Fibroblast of skin of abdomen (primary cell): ENCODE measurements at places on chromosomes 1 and 21.

GRCh38 chr1:79264975-79265818 lies 258.7 kb upstream of the ADGRL4 start:
- peak; percentile 12 for DNase-seq

- no peak for DNase-seq
Observed at GRCh38 chr1:116256286-116256649, 116.8 kb upstream of the ATP1A1 start.

DNA sequence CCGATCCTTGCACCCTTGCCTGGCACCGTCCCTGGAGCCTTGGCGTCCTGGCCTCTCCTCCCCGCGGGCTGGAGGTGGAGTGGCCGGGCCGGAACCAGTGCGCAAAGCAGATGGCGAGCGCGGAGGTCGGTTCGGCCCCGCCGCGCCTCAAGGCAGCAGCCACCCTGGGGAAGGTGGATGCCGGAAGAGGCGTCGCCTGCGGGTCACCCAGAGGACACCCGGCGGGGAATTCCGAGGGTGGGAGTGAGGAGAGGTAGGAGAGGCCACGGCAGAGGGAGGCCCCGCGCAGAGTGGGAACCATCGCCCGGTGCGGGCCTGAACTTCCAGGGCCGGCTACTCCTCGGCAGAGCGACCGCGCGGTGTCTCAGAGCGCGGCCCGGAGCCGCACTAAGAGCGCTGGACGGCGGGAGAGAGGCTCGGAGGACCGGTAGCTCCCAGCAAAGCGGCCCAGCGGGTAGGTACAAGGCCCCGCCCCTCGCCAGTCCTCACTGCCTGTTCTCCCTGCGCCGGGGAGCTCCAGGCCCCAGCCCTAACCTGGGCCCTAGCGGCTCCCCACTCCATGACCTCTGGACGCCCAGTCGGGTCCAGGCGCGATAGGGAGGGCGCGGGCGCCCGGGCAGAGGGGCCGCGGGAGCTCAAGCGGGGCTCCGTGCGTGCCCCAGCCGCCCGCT lies at the start of gene RNF207:
Gene RNF207 (plus strand): TSS at position 271 of the 671 bp plus-strand sequence. CDS start 417 bp downstream, outside the sequence.
- peak; percentile 63 for DNase-seq

DNA sequence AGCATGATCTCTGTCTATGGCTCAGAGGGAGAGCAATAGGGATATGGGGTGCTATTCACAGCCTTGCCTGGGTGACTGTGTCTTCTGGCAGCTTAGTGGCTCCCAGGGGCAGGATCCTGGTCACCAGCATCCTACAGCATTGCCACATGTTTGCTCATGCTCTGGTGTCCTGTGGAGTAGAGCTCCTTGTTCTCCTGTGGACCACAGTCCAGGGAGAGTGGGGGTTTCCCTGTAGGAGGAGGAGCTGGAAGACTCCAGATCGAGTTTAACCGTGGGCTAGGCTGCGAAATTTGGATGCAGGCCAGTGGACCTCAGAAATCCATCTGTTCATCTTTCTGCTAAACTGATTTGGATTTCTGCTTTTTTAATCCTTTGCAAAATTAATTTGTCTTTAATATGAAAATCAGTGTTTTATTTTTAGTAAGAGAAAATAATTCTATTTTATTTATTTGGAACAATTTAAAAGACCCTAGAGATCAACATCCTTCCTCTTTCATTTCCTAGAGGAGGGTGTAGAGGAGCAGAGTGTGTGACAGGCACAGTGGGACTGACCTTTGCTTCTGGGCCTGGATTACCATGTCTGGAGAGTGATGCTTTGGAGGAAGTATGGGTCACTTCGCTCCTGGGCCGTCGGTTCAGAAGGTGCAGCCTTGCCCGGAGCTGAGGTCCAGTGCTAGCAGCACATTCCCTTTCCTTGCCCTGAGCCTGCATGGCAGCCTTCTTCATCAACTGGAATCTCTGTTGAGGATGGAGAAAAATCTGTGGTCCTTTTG lies 17.4 kb downstream of the ADARB1 start:
- no peak for DNase-seq

DNA sequence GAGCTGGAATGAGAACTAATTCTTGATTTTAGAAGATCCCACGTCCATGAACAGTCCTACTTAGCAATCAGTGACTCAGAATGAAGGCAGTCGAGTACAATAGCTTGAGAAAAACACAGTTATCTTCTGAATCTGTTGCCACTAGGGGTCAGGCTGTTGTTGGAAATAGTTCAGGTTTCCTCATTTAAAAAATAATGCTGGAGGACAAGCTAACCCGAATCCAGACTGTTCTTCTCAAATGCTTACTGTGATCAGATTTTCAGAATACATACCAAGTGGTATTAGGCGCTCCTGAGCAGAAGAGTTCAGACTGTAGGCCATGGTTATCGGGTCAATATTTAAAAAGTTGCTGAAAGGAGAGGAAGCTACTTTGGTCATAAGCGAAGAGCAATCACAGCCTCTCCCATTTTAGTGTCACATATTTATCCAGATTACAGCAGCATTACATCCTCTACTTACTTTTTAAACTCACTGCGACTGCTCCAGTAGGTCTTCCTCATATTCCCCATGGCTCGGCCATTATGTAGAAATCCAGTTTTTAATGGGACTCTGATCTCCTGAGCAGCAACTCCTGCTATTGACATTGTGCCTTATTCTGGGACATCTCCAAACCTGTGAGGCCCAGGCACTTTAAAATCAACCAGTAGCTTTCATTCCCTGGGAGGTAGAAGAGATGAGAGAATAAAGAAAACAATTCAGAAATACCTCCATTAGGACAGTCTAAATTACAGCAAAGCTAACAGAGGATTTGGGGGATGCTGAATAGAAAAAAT lies 10.9 kb downstream of the ERRFI1 start:
- peak; percentile 84 for DNase-seq

DNA sequence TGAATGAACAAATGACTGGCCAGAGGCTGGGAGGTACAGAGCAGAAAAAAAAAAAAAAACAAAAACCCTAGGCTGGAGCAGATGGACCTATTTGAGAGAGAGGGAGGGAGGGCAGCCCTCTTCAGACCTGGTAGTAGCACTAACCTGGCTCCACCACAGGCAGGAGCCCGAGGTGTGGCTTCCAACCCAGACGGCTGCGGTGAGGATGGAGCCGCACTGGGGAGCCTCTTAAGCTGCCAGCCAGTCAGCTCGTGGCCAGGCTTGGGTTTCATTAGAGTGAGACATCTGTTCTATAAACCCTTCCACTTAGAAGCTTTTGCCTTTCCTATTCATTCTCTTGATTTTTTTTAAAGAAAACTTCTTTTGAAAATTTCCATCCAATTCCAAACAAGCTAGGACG lies 16.8 kb downstream of the LGR6 start:
- DNase-seq, result peak; percentile 18

DNA sequence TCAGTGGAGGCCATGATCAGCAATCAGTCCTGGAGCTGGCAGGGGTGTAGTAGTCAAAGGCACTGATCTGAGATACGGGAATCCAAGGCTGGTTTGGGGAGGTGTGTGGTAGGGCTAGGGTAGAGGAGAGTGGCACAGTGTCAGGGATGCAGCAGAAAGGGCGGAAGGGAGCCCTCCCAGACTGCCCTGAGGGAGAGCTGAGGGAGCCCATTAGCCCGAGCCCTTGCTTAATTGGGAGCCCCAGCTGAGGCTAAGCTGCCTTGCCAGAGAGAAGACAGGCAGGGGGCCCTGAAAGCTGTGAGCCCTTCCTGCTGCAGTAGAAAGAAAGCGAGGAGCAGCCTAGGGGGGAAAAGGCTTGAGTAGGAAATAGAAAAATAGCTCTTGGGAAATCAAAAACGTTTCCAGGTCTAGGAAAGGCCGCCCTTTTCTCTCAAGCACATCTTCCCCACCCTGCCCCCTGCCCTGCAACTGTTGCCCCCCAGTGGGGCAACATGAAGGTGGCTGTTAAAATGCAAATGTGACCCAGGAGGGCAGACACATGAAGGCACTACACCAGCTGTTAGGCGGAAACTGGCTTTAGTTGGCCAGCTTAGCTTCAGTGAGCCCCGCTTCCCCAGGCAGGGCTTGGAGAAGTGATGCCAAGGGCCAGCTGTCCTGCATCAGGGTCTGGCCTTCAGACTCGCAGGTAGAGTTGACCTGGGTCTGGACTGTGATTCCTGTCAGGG lies 106.2 kb downstream of the UCK2 start:
- DNase-seq, result no peak

GRCh38 chr1:46679789-46680573 lies 8.3 kb downstream of the TEX38 start:
- DNase-seq, result no peak

DNA sequence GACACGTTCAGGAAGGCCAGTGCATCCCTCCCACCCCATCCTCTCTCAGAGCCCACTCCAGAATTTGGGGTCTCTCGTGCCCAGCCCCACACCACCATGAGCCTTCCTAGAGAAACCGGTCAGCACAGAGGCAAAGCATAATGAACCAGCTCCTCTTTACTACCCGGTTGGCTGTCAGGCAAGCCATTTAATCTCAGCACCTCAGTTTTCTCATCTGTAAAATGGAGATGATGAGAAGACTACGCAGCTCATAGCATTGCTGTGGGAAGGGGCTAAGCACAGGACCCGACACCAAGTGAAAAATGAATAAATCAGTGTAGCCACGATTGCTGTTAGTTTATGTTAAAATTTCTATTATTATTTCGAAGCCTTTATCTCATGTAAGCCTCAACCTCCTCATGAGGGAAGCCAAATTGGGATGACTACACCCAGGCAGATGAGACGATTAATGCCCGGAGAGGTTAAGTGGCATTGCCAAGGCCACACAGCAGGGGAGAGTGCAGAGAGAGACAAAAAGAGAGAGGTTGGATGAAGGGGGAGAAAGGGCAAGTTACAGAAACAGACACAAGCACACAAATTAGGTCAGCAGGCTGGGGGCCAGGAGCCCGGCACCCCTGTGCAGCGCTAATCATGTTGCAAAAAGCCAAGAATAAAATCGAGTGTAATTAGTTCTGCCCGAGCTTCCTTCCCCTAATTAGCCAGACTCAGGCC lies 25.7 kb downstream of the SDC3 start:
- no peak for DNase-seq

DNA sequence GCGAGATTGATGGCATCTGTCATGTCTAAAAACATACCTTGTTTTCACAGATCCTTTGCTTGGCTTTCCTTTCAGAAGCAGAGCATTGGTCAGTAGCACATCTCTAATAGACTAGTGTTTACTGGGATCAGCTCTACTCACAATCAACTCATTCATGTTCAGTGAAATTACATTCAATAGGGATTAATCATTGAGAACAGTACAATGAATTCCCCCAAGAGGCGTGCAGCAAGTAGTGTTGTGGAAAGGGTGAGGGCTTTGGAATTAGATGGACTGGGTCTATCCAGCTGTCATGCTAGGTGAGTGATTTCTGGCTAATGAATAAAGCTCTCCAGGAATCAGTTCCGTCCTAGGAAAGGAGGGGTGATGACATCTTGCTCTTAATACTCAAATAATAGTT lies 155.2 kb upstream of the COA6 start:
- no peak for DNase-seq

DNA sequence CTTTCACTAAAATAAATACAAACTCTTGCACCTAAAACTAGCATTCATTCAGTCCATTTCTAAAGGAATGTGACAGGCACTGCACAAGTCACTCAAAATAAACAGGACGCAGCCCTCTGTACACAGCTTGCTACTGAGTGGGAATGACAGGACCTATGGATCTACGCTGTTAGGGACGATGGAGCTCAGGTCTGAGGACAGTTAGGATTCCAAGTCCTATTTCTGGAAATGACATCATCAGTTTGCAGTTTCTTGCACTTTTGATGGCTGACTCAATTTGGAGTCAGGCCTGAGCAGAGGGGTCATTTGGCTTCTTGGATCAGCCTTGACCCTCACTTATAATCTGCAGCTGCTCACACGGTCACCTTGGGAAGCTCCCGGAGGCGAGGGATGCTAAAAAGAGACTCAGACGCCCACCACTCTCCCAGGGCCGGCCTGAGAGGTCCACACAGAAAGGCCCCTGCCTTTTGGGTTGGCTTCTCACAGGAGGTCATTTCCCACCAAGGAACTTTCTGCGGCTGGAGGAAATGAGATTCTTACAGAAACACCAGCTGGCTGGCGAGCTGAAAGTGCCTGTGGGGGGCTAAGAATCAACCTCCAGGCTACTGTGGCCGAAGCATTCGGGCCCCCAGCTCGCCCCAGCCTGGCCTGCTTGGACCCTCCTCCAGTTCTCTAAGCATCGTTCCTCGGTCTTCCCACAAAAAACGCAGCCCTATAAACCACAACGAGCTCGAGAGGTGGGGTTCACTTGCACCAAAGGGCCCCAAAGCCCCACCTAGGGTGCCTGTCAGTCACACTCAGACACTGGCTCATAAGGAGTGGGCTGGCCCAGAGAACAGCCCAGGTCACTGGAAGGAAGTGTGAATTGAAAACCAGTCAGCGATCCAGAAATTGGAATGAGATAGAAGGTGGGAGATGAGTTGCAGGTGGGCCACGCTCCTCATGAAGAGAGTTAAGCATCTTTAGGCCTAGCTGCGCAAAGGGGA lies 8.9 kb upstream of the PDE9A start:
- DNase-seq, result peak; percentile 9

DNA sequence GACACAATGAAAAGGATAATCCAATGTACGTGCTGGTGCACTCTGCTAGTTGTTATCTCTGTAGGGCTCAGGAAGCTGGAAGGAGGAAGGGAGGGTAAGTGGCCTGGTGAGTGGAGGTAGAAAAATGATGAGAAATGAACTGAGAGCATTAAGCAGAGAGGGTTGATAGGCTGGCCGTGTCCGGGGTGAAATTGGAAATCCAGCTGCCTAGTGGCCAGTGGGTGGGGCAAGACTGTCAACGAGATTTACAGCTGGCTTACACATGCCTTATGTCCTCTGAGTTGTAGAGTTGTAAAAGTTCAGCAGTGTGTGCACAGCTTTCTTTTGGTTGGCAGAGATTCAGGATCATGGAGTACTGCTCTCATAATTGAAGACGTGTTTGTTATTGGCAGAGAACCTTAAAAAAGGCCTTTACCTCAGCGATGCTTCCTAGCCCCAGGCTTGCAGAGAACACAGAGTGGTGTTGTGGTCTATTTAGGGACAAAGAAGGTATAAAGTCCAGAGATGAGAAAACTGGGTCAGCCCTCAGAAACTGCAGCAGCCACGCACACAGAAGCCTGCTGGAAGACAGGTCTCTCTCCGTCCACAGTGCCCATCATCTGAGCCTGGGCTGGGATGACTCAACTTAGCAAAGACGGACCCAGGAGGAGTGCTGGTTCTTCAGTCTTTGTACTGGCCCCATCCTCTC lies 132.4 kb downstream of the EDEM3 start:
- DNase-seq, result peak; percentile 89

- DNase-seq, result peak; percentile 23
Observed at GRCh38 chr1:54973205-54973921, 7.1 kb upstream of the TMEM61 start.

- no peak for DNase-seq
Observed at GRCh38 chr1:236417336-236417735, 23.2 kb downstream of the EDARADD start.

DNA sequence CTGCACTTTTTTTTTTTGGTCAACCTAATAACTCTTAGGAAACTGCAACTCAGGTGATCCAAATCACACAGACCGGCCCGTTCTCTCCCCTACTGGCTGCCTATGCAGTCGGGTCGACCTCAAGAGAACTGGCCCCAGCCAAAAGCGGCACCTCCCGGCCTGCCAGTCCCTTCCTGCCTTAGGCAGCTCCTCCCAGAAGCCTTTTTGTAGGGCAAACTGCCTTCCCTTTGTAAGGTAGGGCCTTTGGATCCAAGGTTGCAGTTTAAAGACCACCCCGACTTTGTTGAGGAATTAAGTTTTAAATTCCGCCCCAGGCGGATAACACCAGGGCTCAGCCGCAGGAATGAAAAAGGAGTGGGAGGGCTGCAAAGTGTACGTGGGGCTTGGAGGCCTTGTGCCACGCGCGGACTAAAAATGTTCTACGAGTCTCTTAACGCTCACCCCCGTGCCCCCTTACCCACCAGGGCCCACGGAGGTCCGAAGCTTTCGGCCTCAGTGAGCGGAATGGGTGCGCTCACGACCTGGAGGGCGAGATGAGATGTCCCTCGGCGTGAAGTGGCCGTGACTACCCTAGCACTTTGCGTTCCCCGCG lies 642 bp upstream of the ST3GAL3 start:
- DNase-seq, result no peak
